ENCODE measurements at places on chromosomes 7 and 10.
A peak's percentile ranks its signal among the peaks of the same experiment; 100 is the strongest.

GRCh38 chr7:16559497-16560179 is 33.0 kb downstream of the LRRC72 start:
- no peak for DNase-seq

GRCh38 chr7:101632641-101633040 is 3.5 kb upstream of the MYL10 start:
- DNase-seq, result no peak

DNA sequence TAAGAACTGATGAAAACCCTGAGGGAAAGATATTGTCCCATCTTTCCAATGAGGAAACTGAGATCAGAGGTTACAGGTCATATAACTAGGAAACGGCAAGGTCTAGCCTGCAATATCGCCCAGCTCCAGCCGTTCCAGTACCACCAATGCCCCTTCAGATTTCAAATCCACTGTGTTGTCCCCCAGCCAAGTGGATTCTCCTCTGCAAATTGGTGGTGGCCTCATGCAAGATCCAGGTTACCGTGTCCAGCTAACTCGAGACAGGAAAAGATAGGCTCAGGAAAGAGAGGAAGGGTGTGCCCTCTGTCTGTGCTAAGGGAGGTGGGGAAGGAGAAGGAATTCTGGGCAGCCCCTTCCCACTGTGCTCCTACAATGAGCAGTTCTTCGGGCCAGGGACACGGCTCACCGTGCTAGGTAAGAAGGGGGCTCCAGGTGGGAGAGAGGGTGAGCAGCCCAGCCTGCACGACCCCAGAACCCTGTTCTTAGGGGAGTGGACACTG is 25.3 kb downstream of the PRSS2 start:
- no peak for DNase-seq

DNA sequence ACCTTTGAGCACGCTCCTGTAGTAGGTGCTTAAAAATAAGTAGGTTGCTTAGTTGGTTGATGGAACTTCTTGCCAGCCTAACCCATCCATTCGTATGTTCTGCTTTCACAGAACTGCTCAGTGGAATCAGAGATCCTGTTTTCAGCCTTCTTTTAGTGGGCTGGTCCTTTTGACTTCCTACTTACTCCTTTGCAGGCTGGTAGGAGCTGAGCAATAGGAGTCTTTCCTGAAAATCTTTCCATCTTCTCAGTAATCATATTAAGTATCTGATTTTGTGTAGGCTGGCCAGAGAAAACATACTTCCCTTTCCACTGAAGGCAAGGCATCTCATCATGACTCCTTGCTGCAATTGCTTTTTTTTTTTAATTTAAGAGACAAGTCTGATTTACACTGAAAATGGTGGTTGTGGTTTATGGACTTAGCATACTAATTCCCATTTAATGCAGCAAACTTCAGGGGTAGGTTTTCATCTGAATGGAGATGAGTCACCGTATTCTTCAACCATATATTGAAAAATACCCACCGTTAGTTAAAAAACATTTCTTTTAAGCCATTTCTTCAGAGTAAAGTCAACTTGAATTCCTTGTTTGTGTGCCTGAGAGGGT is 208.0 kb downstream of the ZNF365 start:
- DNase-seq, result no peak

DNA sequence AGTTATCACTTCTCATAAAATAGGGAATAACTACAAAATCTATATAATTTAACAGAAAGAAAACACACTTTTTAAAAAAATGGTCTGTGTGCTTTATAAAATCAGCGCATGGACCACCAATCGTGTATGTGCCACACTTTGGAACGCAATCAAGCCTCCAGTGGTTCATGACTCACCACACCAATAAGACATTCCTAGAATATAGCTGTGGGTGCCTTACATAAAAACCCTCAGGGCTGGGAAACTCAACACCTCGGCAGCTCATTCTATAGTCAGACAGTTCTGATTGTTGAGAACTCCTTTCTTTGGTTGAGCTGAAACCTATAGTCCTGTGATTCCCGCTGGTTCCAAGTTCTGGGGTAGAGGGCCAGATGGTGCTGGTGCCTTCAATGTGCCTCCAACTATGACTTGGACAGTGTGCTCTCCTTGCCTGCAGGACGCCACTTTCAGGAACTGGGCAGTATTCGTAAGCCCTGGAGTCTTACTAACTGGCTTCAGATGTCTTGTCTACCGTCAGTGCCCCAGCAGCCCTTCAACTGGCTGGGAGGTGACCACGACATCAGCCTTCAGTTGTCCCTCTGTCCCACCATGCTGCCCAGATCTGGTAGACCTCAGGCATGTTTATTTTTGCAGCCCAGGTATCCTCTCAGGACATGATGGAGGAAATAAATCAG is 135.7 kb upstream of the GDF10 start:
- DNase-seq, result no peak

- DNase-seq, result no peak
Measured at GRCh38 chr7:116071629-116072028, 41.1 kb upstream of the TFEC start.

GRCh38 chr10:132169766-132170560 is 16.8 kb upstream of the DPYSL4 start:
- no peak for DNase-seq

DNA sequence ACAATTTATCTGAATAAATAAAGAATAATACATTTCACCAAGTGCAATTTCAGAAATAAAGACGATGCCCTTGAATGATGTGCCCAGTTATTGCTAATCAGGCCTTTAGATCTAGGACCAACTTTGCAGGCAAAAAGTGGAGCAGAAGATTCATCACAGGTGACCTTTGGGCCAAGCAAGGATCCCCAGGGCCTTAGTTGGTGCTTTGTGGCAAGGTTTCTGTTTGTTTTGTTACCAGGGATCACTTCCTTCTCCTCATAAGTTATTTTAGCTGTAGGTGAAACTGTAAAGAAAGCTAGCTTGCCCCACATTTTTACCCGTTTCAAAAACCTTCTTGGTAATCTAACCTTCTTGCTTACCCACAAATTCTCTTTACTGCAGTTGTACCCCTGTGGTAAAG is 323.2 kb downstream of the NEBL start:
- DNase-seq, result no peak

- DNase-seq, result no peak
Measured at GRCh38 chr10:110150046-110150445, 57.4 kb upstream of the MXI1 start.

- DNase-seq, result peak; percentile 46
Measured at GRCh38 chr7:46559194-46559832, 638.2 kb upstream of the IGFBP3 start.

DNA sequence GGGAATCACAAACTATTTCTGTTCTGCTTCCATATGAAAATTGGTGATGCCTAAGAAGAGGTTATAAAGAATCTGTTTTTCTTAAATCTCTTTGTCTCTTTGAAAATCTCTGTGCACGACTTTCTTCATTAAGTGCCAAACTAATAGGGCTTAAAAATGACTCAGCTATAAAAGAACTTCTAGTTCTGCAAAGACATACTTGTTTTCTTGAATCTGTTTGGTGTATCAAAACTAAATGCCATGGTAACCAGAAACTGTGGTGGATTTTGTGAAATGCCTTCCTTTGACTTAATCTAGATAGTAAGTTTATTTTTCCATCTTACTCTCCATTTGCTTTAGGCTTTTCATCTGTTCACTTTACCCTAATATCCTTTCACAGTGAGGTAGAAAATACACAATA is 417.8 kb downstream of the PARD3 start:
- peak; percentile 19 for DNase-seq

- no peak for DNase-seq
Measured at GRCh38 chr10:69911613-69912528, 110.2 kb downstream of the COL13A1 start.

DNA sequence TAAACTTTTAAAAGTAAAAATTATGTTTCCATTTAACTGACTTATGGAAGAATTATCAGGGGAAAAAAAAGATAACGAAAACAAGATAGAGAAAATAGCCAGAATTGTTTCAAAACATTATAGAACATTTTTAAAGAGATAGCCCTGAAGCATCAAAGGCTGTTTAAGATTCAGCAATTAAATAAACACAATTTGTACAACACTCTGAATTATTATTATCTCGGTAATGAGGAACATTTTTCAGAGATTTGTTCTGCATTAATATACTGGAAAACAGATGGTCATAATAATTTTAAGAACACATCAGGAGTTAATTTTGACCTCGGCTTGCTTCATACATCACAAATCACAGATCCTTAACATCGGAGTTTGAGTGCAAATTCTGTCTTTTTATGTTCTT is 643.8 kb downstream of the SORCS1 start:
- no peak for DNase-seq

DNA sequence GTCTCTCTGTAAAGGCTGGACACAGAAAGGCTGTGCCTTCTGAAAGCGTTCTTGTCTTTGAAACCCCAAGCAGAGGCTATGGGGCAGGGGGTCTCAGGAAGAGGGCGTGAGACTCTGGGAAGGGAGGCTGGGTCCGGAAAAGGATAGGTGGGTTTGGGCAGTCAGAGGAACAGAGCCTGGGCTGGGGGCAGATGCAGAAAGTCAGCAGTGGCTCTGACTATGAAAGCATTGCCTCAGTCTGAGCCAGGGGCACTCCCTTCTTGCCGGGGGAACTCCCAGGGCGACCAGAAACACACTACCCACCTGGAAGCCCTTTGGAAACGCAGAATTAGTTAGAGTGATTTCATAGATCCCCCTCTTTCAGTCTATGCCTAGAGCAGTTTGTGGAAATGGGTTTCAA is 72.0 kb downstream of the VWA2 start:
- no peak for DNase-seq

GRCh38 chr7:28658381-28658780 is 246.1 kb downstream of the CREB5 start:
- no peak for DNase-seq

DNA sequence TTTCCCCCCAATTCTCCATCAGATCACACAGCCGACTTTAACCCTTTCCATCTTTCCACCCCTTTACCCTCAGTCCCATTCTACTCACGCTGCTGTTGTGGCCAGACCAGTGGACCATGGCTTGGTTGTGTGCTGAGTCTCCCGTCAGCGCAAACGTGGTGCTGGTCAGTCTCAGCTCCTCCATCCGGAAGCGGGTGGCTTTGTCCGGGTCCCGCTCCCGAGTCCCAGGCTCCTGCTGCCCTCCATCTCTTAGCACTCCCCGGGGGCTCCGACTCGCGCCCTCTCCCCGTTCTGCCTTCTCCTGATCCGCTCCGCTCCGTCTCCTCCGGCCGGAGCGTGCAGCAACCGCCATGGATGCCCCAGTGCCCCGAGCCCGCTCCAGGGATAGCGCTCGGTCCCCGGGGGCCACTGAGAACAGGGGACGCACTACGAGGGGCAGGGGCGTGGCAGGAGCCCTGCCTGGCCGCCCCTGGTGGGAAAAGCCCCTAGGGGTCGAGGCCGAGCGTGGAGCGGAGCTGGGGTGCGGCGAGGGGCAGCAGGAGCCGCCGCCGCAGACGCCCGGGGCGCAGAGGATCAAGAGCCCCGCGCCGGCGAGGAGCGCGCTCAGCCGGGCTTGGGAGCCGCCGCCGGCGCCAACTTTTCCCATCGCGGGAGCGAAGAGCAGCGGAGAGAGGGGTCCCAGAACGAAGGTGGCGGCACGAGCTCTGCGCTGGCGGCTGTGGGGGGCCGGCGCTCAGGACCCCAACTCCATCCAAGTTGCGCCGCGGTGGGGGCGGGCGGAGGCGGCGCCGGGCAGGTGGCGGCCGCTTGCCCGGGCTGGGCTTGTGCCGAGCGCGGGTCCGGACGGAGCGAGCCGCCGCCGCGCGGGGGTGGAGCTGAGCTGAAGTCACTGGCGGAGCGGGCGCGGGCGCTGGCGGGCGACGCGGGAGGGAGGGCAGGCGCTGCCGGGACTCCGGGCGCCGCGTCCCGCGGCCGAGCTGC is at the start of gene SORCS1:
SORCS1 (minus strand) TSS at position 826 of the 981 bp plus-strand sequence.
- peak; percentile 8 for DNase-seq

DNA sequence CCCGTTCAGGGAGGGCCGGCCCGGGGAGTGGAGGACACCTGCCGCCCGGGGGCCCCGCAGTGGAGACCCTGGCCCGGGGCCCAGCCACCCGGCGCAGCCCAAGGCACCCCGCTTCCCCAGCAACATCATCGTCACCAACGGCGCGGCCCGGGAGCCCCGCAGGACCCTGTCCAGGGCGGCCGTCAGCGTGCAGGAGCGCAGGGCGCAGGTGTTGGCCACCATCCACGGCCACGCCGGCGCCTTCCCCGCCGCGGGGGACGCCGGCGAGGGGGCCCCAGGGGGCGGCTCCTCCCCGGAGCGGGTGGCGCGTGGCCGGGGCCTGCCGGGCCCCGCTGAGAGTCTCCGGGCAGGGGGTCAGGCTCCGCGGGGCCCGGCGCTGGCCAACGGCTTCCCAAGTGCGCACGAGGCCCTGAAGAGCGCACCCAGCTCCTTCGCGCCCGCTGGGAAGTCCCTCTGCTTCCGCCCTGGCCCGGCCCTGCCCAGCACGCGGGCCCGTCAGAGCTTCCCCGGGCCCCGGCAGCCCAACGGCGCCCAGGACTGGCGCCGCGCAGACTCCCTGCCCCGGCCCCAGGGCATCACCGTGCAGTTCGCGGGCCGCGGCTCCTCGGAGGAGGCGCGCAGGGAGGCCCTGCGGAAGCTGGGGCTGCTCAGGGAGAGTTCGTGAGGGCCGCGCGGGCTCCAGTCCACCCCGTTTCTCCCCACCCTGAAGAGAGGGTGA is 46.7 kb downstream of the PROSER2 start:
- DNase-seq, result no peak

DNA sequence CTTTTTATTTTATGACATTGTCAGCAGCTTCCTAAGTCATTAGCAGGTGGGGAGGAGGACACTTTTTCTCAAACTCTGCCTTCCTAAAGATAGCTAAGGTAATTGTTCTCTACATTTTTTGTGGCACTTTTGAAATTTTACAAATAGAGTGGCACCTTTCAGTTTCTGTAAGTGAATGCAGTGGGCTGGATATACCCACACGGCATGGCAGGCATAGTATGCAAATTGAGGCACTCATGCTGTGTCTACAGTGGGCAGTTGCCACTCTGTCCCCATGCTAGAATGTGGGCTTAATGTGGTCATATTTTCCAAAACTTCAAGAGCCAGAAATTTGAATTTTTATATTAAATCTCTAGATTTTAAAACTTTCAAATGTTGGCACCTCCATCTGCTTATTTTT is 12.8 kb upstream of the SH3PXD2A start:
- no peak for DNase-seq

DNA sequence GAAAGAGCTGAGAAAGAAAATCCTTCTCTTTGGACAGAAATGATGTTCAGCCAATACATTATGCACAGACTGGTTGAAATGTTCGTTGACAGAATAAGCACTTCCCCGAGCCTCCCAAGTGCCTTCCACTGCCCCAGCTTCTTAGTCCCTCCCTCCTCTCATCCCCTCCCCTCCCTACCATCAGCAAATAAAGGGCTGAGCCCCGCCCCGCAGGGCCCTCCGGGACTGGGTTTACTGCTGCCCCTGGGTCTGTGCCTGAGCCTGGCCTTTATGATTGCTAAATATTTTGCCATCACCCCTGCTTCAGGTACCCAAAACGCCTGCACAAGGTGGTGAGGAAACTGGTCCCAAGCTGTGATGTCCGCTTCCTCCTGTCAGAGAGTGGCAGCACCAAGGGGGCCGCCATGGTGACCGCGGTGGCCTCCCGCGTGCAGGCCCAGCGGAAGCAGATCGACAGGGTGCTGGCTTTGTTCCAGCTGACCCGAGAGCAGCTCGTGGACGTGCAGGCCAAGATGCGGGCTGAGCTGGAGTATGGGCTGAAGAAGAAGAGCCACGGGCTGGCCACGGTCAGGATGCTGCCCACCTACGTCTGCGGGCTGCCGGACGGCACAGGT is 28.1 kb downstream of the HKDC1 start:
- DNase-seq, result no peak
